ENCODE measurements at places on chromosomes 5 and 9.

DNA sequence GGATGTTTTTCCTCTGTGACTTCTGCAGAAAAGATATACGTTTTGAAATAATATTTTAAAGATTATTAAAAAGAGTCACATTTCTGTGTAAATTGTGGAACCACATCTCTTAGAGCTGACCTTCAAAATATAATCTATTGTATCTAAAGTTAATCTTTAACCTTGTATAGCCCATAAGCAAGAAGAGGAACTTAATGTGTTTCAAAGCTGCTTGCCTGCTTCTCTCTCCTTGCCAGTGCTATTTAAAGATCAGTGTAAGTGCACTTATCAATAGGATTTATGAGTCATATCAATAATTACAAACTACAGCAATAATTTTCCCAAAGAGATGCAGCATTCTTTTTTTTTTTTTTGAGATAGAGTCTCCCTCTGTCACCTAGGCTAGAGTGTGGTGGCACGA, 29.4 kb upstream of the GDA start:
- DNase-seq, result no peak

- no peak for DNase-seq
Observed at GRCh38 chr9:107286057-107286456, 3.0 kb downstream of the RAD23B start.

- no peak for DNase-seq
Observed at GRCh38 chr5:121667292-121667691, 184.4 kb upstream of the FTMT start.

DNA sequence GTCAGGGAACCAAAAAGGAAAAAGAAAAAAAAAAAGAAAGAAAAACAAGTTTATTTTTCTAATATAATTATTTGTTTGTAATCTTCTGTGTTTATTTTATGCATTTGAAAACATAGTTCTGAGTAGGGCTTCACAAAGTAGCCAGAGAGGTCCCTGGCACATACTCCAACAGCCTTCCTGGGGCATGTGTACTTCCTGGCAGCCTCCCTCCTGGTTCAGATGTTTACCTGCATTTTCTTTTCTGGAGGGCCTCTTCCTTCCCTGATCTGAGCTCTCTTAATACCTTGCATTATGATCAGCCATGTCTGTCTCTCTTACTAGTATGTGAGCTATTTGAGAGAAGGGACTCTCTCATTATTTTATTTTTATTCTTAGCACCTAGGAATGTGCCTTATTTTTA, 361.8 kb downstream of the KDM4C start:
- DNase-seq, result no peak

- no peak for DNase-seq
Observed at GRCh38 chr5:160788102-160788660, 63.8 kb downstream of the ATP10B start.
